Inflammatory macrophage treated with lipopolysaccharide for 1 hour (primary cell): ENCODE measurements at places on chromosomes 6 and 20.

- DNase-seq, result no peak
Observed at GRCh38 chr6:215335-216034, 76.8 kb upstream of the DUSP22 start.

DNA sequence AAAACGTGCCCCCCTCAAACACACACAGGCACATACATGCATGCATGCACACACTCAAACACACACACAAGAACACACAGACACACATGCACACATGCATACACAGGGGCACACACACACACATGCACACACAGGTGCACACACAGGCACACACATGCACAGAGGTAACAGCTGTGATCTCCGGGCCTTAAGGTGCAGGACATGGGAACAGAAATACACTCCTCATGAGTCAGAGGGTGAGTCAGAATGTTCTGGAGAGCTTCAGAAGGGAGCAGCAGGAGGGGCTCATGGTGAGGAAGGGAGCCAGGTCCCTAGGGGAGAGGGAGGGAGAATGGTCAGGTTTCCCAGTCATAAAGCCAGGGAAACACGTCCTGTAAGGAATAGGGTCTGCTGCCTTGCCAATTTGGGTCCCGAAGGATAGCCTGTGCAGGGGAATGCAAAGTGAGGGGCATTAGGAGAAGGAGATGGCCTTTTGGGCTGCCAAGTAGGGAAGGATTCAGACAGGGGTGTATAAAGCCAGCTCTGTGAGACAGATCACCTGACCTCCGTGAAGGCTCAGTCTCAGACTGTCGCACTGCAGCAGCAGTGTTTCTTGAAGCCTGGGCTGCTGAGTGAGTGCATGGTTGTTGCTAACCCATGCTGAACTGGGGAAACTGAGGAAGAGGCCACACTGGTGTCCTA, 123.9 kb downstream of the MAFB start:
- DNase-seq, result no peak

DNA sequence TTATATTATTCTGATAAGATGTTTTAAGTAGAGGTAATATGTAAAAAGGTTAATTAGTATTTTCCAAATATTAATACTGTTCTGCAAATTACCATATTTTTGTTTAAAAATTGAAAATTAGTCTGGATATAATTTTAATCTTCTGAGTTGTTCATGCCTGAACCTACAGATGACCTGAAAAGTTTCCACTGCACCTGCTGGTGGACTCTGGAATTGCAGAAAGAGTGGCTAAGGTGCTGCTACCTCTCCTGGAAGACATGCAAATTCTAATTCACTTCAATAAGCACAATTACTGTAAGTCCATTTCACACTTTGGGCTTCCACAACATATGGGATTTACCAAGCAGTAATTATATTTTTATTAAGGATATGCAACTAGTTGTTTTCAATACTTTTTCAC, 77.7 kb upstream of the OLIG3 start:
- DNase-seq, result peak; percentile 50

GRCh38 chr6:146595972-146596731, 2.6 kb upstream of the ADGB start:
- peak; percentile 85 for DNase-seq

DNA sequence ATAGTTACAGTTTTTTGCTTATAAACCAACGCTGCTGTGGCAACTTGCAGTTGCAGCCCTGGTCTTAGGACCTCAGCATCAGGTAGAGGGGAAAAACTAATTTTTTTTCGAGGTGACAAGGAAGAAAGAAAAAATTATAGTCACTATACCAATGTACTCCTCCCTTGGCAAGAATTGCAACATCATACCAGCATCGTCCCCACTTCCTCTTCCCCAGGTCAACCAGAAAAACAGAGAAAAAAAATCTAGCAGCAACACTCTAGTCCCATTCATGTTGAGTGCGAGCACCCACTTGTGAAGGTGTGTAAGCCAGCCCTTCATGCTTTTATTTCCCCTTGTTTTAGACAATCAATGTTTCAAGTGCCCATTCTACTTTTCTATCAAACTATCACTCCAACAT, 13.1 kb upstream of the DCBLD1 start:
- no peak for DNase-seq
